ENCODE measurements at places on chromosomes 12 and 14.
A peak's percentile ranks its signal among the peaks of the same experiment; 100 is the strongest.

DNA sequence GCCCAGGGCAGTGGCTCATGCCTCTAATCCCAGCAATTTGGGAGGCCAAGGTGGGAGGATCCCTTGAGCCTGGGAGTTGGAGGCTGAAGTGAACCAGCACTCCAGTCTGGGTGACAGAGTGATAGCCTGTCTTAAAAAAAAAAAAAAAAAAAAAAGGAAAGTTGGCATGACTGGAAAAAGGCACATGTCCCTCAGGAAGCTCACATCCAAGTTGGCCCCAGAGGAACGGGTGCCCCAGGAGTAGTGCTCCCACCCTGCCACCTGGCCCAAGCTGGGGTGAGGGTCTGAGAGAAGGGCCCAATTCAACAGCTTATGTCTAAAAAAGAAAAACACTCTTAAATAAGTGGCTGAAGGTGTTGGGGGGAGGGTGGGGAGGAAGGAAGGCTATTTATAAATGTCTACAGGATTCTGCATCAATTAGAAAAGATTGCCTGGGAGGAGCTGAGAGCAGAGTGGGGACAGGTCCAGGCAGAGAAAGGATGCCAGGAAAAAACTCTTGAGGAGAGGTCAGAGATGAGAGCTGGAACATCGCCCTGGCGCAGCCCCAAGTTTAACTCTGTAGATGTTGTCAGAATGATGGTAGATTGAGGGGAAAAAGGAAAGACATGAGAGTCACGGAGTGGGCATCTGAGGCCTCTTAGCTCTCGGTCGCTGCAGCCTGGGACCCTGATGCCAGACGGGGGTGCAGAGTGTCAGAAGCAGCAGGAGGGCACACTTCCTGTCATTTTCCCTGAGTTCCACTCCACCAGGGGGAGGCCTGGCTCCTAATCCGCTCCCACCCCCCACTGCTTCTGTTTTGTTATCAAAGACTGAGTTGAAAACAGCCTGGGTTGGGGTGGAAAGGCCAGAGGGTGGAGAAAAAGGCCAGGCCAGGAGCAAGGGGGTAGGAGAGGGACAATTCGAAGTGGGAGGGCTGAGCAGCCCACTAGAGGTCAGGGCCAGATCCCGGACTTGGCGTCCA, 7.3 kb downstream of the SPRYD3 start:
- ATAC-seq: peak; percentile 62

DNA sequence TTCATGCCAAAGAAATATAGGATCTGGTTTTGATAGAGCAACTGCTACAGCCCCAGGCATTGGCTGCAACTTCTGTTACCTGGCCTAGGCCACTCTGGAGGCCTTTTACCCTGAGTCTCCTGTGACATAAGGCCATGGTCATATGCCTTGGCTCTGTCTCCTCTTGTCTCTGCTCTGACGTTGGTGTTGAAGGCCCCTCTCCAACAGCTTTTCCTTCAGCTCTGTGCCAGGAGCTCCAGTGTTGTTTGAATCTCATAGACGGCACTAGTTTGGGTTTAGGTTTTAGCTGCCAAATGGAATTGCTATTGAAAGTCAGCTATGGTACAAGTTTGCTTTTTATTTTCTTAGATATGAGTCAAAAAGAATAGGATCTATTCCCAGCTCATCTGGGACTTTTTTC, 41.1 kb downstream of the TTLL5 start:
- no peak for ATAC-seq

GRCh38 chr14:59316151-59316830, 127.8 kb downstream of the DAAM1 start:
- no peak for ATAC-seq

- ATAC-seq: no peak
Observed at GRCh38 chr14:33844118-33844517, 106.8 kb downstream of the EGLN3 start.

- no peak for ATAC-seq
Observed at GRCh38 chr12:20620261-20620660, 74.9 kb upstream of the SLCO1C1 start.

DNA sequence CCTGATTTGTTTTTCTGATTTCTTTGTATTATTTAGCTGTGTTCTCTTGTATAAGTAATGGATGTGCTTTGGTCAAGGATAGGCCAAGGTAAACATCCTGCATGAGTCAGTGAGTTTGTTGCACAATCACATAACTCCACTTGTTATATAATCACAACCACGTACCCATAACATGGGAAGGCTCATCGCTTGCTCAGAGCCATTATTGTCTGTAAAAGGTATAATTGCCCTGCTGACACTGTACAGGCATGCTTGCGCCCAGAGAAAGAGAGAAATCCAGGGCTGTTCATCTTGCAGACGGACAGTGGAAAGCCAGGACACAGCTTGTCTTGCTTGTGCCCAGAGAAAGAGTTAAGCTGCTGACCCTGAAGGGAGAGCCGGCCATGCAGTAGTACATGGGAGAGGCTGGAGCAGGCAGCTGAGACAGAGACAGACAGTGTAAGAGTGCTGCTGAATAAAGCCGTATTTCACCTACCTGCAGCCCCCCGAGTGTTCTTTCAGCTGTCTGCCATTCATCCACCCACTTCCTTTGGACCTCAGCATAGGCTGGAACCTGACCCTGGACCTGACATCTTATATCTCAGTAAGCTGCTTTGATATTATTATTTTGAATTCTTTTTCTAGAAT, 174.7 kb upstream of the DAAM1 start:
- ATAC-seq: no peak

- ATAC-seq: no peak
Observed at GRCh38 chr12:131458931-131459772, 251.7 kb upstream of the SFSWAP start.

DNA sequence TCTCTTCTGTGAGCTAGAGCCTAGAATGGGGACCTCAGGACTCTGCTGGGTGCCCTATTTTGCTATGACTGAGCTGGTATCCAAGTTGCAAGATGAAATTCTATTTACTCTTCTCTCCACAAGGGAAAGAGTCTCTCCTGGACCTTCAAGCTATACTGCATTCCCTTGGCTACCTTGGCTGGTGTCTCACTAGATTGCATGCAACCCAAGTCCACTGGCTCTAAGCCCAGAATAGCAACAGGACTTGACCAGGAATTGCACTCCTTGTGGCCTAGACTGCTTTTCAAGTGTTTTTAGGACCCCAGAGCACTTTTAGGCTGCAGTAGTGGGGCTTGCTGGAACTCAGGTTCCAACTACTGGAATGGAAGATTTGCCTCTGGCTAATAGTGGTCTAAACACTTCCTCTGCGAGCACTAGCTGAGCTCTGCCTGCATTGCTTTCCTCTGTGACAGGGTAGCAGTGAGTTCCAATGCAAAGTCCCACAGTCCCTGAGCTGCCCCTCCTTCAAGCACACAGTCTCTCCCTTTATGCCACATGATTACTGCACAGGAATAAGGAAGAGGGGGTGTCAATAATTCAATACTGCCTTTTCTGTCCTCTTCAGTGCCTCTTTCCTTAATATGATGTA, 1009.1 kb upstream of the FLRT2 start:
- no peak for ATAC-seq

GRCh38 chr12:117189725-117190209, 503 bp downstream of the FBXO21 start:
- ATAC-seq: peak; percentile 41

DNA sequence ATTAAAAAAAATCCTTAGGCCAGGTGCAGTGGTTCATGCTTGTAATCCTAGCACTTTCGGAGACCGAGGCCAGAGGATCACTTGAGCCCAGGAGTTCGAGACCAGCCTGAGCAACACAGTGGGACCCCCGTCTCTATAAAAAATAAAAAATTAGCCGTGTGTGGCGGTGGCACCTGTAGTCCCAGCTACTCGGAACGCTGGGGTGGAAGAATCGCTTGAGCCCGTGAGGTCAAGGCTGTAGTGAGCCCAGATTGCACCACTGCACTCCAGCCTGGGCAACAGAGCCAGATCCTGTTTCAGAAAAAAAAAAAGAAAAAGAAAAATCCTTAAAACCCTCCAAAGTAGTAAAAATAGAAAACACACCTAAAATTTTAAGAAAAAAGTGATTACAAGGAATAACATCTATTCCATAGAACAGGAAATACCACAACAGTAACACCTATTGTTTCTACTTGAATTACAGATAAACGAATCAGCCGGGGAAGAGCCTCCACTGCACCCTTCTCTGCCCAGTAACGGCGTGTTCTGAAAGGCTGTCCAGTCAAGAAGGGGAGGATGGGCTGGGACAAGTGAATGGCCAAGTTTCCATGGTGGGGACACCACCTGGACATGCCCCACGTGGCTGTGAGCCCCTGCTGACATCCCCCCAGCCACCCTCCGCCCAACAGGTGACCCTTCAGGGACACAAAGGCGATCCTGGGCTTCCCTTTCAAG, 17.8 kb downstream of the POLE start:
- no peak for ATAC-seq

DNA sequence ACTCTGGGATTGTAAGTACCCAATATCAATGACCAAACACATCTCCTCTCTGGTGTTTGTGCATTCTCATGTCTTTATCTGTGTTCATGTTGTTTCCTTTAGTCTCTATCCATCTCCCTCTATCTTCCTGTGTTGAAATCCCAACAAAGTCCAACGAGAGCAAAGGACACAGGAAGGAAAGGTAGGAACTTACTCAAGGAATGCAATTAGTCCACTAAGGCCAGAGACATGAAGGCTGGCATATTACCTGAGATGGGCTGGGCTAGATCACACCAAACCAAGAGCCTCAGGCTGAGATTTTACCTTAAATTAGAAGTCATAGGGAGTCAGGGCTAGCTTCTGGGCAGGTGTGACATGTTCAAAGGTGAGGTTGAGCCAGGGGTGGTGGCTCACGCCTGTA, 14.3 kb upstream of the LGALS3 start:
- no peak for ATAC-seq

DNA sequence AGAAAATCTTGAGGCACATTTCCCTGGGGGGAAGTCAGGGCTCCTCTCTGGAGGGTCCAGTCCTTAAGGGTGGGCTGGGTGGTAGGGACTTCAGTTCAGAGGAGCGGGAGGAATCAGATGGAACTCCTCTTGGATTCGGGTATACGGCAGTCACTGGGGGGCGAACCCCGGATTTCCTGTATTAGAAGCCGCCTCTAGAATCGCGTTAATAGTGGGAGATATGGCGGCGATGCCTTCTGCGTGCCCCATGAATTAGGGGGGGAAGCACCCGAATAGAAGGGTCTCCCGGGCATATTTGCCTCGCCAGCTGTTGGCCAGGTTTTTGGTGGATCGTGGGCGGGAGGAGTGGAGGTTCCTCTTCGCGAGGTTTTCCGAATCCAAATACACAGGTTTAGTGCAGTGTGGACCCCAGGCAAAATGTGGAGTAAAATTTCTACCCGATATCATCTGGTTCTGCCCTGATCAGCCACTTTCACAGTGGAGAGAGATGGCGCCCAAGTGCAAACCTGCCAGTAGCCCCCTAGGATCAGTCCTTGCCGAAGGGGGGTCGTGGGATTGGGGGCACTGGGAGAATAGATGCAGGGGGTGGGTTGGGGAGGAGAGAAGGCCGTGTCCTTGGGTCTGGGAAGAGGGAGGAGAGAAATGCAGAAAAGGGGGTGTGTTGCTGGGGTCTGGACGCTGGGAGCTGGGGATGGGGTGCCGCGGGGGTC, 628 bp downstream of the MEG3 start:
- no peak for ATAC-seq

DNA sequence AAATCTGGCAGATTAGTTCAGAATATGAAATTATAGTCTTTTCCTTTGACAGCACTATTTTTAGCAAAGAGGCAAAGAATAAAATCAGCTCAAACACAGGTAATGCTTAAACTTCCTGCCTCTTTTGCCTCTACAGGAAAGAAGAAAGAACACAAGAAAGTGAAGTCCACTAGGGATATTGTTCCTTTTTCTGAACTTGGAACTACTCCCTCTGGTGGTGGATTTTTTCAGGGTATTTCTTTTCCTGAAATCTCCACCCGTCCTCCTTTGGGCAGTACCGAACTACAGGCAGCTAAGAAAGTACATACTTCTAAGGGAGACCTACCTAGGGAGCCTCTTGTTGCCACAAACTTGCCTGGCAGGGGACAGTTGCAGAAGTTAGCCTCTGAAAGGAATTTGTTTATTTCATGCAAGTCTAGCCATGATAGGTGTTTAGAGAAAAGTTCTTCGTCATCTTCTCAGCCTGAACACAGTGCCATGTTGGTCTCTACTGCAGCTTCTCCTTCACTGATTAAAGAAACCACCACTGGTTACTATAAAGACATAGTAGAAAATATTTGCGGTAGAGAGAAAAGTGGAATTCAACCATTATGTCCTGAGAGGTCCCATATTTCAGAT, 17.4 kb downstream of the TMPO start:
- ATAC-seq: peak; percentile 84

GRCh38 chr12:48592591-48593086, 22.8 kb upstream of the LALBA start:
- no peak for ATAC-seq

GRCh38 chr12:51744957-51745356, 103.6 kb downstream of the FIGNL2 start:
- ATAC-seq: no peak

DNA sequence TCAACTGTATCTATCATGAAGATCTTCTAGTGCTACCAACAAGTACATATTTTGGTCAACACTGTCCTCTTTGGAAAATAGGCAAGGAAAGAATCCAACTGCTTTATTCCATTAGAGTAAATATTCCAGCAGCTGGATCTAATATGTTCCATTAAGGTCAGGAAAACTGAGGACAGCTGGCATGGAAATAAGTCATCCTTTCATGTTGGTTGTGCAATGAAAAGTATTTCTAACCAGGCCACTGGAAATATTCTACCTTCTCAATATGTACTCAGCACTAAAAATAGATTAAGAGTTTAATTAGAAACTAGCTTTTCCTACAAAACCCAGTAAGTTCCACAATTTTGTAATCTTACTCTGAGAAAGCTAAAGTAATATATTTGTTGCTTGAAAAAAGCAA, 19.6 kb downstream of the HIGD1C start:
- ATAC-seq: no peak

DNA sequence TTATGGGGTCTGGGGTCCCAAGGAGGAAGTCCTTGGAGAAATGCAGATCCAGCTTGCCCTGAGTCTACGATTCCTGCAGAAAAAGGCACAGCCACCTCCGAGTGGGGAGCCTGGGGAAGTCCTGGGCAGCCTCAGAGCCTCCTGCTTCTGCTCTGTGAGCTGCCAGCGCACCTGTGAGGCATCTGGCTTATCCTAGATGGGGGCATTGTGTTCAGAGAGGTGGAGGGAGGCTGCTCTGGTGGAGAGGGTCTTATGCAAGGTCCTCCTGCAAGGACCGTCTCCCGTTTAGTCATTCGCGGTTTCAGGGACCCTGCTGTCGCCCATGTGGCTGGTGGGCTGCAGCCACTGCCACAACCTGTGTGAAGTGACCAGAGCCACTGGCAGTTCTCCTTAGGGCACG, 53.0 kb upstream of the PRMT8 start:
- no peak for ATAC-seq

DNA sequence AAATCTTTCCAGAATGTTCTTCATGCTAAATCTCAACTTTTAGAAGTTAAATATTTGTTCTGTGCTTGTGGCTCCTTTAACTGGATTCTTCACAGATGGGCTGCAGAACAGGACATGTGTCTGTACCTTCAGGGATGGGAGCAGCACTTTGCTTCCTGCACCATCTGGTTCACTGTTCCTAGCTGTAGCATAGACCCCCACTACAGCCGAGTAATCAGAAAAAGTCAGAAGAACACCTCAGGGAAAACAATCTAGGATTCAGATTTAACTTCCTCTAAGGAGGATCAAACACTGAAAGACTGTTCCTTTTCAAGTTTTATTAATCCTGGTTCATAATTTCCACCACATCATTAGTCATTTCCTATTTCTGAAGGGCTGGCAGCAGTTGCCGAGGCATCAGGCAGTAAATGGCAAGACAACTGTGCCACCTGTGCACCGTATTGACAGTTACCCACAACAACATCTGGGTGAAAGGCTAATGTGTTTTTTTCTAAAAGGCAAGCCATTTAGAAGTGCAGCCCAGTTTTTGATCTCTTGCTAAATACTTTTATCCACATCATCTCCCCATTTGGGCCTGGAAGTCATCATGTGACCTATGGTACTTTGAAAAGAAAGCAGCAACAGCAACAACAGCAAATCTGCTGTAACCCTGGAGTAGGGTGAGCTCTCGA, 212.8 kb upstream of the BMP4 start:
- ATAC-seq: no peak
